Mesenteric fat pad (tissue), 1 donor: ENCODE measurements at places on chromosomes 5 and 9. TPM values are rescaled to one million over a fixed set of nuclear protein-coding genes. Genes with fewer than 3 reads are reported as not detected.

PHYHD1 gene
- total RNA-seq = 13.6 TPM

NAIP gene
- 51.4 TPM for total RNA-seq

DNA sequence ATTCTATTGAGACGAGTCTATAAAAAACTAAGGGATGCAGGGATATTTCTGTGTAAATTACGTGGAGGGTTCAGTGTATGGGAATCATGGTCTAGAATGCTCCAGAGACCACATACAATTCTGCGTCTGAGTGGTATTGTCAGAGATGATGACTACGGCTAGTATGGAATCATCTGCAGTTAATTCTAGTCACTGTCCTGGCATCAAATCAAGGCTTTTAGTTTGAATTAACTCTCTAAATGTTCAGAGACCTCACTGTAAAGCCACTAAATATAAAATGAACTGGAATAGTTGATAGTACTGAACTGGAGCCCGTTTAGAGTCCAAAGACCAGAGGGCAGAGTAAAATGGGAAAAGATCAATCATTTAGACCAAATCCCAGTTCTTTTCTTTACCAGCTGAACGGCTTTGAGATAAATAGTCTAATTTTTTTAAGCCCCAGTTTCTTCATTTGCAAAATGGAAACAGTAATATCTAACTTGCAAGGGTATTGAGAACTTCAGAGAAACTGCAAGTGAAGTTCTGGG, 599.8 kb downstream of the EBF1 start:
- DNase-seq = no peak

DNA sequence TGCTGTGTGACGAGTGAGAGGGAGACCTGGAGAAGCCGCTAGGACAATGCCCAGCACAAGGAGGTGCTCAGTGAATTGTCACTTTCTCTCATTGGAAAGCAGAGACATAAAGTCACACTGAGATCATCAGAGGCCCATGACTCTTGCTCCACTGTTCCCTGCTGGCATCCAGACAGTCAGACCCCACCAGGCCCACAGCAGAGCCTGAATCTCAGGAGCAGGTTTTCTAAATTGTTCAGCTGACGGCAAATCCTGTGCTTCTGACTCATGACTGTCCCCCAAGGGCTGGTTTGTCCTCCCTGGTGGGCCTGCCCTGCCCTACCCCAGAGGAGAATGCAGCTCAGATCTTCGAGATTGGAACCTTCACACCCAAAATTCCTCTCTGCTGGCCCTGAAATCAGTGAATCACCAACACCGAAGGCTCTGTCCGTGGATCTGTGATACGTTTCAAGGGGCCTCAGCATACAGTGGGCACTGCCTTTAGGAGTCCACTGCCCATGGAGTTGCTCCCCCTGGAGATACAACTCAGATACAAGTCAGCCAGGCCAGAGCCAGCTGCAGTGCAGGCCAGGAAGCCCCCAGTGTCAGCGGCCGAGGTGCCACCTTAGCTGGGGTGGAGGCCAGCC, 2.7 kb downstream of the PTGES start:
- DNase-seq = no peak

DNA sequence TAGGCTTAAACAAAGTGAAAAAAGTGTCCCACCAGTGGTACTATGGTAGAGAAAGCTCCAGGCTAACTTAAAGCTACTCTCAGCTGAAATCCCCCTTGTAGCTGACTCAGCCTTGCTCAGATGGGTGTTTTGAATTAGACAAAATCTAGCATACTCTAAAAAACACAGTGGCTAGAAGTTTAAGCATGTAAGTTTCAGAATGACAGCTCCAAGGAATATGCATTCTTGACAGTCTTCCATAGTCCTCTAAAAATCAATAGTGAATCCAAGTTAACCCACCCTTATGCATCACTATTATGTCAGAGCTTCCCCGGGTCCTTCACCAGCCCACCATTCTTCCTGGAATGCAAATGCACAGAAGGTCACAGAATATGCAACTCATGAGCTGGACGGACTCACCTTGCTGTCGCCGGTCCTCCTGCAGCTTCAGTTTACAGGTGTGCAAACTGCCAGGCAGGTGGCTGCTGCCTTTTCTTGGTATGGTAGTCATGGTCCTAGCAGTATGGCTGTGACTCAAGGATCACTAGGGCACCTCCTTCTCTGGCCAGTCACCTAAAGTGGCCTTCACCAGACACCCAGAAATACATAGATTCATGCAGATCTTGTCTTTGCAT, 668 bp downstream of the RANBP3L start:
- no peak for DNase-seq
